ENCODE measurements at places on chromosomes 5 and 9.

- no peak for DNase-seq
Observed at GRCh38 chr9:134355158-134355557, 28.9 kb downstream of the RXRA start.

- no peak for DNase-seq
Observed at GRCh38 chr5:168881427-168882149, 302.4 kb upstream of the PANK3 start.

DNA sequence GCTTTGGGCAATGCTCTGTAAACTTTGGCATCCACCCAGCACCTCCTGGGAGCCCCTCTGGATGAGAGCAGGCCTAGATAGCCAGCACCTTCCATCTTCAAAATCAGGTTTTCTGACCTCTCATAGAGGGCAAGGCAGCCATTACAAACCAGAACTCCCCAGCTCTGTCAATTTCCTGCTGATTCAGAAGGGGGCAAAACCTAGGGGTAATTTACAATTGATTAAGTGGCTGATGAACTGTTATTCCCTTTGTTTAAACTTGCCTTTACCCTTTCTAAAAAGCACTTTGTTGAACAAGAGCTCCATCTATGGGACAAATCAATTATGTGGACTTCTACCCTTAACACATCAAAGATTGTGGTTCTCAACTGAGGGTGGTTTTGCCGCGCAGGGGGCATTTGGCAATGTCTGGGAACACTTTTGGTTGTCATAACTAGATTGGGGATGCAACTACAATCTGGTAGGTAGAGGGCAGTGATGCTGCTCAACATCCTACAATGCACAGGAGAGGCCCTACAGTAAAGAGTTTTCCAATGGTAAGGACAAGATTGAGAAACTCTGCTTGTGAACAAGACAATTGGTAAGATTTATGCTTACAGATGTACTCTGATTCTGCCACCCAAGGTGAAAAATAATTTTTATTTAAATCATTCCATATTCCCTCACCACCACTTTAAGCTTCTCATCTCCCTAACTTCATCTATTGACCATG is 184.1 kb downstream of the MARCHF11 start:
- DNase-seq: peak; percentile 44

DNA sequence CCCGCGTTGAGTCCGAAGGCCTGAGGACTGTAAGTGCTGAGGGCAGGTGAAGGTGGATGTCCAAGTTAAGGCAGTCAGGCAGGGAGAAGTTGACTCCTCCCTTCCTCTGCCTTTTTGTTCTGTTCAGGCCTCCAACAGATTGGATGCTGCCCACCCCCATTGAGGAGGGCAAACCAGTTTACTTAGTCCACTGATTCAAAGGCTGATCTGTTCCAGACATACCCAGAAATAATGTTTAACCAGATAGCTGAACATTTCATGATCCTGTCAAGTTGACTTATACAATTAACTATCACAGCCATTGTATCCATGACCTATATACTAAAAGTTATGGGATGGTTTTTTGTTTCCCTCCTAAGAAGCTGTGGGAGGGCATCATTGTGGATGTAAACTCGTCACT is 8.3 kb upstream of the TEX48 start:
- peak; percentile 69 for DNase-seq

DNA sequence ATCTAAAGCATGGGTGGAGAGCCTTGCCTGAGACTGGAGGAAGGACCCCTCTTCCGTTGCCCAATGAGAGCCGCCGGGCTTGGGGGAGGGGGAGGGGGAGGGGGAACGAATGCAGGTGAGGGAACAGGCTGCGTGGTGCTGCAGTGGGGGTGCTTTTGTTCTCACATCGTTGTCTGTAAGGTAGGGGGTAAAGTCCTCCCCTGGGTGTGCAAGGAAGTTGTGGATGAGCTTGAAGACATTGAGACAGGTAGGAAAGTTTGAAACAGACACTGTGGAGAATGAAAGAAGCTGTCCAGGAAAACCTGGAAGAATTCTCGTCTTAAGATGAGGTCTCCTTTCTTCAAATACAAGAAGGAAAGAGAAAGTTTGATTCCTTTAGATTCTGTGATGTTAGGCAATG is 94.1 kb upstream of the LIFR start:
- no peak for DNase-seq

DNA sequence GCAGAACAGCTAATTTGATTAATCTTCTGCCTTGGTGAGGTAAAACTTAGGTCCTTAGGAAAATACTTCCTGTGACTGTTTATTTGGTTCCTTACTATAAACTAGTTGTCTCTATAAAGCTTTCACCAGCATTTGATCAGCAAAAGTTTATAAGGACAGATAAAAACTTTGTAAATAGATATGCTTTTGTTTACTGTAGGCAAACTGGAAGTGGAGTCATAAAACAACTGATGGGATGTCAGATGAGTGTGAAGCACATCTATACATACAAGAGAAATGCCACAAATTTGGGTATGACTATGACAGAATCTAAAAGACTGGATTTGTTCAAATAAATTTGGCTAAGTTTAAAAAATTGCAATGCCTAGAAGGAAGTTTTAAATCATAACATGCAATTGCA is 5.5 kb downstream of the PTGER4 start:
- DNase-seq: no peak

- DNase-seq: no peak
Observed at GRCh38 chr5:116898917-116899316, 324.3 kb upstream of the SEMA6A start.

DNA sequence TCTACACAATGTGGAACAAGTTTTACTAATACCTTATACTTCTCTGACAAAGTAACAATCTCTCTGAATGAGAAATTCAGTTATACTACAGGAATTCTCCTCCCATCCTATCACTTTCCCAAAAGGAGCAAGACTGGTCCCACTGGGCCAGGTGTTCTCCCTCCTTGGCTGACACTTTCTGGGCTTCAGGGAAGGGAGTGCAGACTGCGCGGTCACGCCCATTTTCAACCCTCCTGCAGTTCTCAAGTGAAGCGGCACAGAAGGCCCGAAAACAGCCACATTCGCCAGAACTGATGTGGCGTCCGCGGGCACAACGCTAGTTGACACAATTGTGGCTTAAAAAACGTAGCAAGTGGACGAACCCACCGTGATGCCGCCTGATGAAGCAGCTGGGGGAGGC is 603 bp downstream of the SAXO1 start:
- no peak for DNase-seq

DNA sequence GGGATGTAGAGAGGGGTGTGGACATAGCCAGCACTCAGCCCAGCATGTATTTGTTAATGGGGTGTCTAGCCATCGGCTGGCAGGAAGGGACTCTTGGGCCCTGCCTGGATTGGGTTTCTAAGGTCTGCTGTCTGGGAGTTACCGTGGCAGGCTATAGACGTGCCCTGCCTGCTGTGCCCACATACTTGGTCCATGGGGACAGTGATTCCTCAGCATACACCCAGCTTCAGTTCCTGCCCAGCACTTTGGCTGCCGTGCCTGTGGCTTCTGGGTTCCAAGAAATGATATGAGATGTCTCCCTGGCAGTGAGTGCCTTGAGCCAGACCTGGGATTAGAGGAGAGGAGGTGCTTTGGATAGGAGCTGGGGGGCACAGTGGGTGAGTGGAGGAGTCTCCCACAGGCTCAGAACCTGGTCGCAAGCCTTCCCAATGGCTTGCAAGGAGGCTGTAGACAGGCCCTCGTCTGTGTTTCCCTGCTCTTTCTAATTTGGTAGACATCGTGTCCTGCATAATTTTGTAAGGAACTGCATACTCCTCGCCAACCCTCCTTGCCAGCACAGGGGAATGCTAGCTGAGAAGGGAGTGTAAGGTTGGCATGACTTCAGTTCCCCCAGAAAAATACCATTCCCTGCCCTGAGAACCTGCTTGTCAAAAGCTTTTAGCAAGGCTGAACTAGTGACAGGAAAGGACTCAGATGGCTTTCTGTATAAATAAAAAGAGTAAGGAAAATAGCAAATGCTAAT is 287.9 kb downstream of the ZSWIM6 start:
- DNase-seq: no peak

DNA sequence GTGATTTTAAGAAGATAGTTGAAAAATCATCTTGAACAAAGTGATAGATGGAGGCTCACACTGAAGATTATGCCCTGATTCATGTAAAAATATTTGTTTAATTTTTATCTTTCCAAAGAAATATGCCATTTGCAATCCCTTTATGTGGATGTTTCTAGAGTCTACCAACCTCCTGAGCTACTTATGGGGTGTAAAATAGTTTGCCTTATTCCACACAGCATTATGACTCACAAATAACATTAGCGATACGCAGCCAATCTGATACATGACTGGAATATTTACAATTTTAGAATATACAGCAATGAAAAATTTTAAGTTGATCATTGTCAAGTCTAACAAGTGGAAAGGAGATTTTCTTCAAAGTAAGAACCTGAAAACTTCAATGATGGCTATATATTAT is 327.5 kb downstream of the EDIL3 start:
- no peak for DNase-seq

GRCh38 chr5:55657443-55657842 is 54.7 kb downstream of the SLC38A9 start:
- DNase-seq: no peak

- no peak for DNase-seq
Observed at GRCh38 chr5:93100976-93101375, 480.0 kb downstream of the NR2F1-AS1 start.

DNA sequence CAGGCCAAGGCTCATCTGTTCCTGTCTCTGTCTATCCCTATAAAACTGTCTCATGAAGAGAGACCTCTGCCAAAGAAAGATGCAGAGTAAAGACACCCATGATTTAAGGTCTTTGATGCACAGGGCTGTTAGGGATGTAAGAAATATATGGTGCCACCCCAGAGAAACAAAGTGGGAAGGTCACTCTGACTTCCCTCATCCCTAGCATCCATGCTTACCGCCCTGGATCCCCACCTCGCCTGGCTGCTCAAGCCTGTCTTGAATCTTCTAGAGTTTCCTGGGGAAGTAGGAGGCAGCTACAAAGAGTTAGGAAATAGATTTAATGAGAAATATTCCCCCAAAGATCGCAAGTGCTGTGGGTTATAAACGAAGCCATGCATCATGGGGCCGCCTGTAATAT is 349.2 kb downstream of the SLIT3 start:
- DNase-seq: no peak

DNA sequence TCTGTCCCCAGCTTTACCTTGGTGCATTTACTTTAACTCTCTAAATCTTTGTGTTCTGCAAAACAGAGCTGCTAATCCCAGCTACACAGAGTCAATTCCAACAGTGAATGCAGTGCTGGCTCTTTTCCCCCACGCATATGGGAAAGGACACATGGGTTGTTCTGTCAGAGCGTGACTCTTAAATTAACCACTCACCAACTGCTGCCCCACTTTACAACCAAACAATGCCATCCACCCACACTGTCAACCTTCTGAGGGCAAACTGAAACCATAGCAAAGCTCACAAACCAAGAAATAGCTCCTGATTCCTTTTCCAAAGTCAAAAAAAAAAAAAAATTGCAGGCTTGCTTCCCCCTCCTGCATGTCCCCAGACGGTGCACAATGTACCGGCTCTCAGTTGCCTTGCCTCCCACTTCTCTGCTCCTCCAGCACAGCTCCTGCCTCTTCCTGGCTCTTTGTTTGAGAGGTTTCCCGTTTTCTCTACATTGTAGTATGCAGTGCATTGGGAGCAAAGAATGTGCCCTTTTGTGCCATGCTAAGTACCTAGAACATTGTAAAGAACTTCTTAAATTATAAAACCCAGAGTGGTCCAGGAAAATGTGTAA is 151.5 kb upstream of the DAPK1 start:
- DNase-seq: no peak

- no peak for DNase-seq
Observed at GRCh38 chr5:148859703-148860102, 33.3 kb downstream of the ADRB2 start.

- no peak for DNase-seq
Observed at GRCh38 chr9:34777666-34778065, 67.7 kb upstream of the CCL21 start.

DNA sequence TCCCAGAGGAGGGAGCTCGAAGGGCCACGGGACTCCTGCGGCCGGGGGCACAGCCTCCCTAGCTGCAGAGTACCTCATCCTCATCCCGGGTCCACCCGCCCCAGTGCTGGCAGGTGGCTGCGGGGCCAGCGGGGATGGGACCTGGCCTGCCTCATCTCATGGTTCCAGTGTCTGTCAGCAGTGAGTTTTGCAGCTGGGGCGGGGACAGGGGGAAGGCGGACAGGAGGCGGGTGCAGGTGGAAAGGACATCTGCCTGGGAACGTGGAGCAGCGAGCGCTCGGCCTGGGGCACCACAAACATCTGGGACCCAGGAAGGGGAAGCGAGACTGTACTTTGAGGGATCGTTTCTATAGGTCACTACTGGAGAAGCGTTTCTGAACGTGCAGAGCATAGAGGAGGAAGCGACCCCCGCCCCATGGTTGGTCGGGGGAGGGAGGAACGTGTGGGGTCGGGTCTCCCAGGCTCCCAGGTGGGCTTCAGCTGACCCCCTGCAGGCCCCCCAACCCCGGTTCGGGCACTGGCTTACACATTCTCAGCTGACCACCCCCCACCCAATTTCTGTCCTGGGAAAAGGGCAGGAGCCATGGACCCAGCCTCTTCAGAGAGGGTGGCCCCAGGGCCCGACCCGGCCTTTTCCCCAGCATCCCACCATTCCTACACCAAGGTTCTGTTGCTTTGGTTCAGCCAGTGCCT is 56.5 kb upstream of the NOTCH1 start:
- DNase-seq: no peak

- peak; percentile 68 for DNase-seq
Observed at GRCh38 chr9:7028591-7028990, 270.8 kb downstream of the KDM4C start.

DNA sequence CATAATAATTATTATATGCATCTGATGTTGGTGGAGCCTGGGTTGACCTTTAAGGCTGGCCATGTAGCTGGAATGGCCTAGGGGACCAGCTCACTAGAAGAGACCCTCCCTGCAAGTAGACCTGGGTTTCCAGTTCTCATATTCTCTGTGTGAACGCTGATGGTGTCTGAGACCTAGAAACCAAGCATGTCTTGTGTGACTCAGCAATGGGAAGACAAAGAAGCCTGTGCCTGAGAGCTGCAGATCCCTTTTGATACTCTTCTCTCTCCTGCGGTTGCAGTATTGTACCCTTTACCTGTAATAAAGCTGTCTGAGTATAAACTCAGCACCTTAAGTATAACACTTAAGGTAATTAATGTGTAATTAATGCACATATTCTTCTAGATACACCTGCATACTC is 22.2 kb downstream of the C9orf152 start:
- no peak for DNase-seq

- DNase-seq: no peak
Observed at GRCh38 chr9:37374892-37375291, 47.6 kb upstream of the GRHPR start.

- no peak for DNase-seq
Observed at GRCh38 chr5:87313216-87313615, 45.5 kb downstream of the RASA1 start.

- DNase-seq: no peak
Observed at GRCh38 chr5:10550222-10550995, 13.5 kb upstream of the ANKRD33B start.

GRCh38 chr9:34560599-34561214 is 28.8 kb downstream of the CNTFR start:
- DNase-seq: no peak
